ENCODE measurements at places on chromosomes 2 and 18.

GRCh38 chr18:10249270-10249669 is 205.2 kb upstream of the APCDD1 start:
- DNase-seq, result no peak

GRCh38 chr18:40987581-40987980 is 967.5 kb upstream of the PIK3C3 start:
- DNase-seq, result no peak

GRCh38 chr18:70044632-70045031 is 97.0 kb upstream of the CD226 start:
- DNase-seq, result no peak

- DNase-seq, result no peak
Observed at GRCh38 chr18:63267975-63268721, 51.4 kb downstream of the BCL2 start.

DNA sequence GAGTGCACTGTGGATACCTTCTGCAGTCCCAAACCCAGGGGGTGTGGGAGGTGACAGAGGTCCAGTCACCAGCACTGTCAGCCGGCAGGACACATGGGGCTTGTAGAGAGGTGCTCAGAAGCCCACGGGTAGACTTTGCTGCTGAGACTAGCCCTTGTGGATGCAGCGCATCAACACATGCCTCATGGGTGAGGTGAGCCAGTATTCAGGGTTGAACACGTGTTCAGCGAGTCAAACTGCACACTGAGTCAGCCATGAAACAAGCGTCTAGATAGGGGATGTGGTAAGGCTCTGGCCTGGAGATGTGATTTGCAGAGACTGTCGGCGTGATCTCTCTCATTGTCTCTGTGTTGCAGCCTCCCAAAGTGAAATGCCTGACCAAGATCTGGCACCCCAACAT is 35.8 kb upstream of the SCLY start:
- peak; percentile 58 for DNase-seq

DNA sequence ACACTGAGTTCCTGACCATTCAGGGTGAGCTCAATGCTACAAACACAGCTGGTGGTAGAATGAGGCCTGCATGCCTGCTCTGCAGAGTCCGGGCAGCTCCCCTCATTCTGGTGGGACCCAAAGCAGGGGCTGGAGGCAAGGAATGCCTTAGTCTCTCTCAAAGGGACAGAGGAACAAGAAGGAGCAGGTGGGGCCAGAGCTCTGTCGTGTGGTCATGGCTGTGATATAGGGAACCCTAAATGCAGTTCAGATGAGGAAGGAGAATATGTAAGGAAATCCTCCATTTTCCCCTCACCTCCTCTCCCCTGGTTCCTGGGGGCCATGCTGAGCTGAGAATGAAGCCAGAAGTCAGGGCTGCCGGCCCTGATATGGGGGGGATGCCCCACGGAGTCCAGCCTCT is 334.3 kb downstream of the CYP26B1 start:
- no peak for DNase-seq

DNA sequence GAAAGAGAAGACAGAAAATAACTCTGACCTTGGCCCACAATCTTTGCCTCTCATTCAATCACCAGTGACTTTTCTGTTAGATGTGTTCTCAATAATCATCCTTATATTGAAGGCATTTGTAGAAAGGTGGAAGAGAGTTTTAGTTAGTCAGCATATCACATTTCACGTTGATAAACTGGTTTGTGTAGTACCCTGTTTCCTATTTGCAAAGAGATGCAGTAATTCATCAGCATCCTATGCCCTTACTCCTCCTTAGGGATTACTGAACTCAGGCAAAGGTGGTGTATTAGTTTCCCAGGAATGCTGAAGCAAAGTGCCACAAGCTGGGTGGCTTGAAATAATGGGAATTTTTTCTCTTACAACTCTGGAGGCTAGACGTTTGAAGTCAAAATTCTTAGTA is 145.0 kb downstream of the SPP2 start:
- no peak for DNase-seq
